ENCODE measurements at places on chromosomes 2 and 18.

DNA sequence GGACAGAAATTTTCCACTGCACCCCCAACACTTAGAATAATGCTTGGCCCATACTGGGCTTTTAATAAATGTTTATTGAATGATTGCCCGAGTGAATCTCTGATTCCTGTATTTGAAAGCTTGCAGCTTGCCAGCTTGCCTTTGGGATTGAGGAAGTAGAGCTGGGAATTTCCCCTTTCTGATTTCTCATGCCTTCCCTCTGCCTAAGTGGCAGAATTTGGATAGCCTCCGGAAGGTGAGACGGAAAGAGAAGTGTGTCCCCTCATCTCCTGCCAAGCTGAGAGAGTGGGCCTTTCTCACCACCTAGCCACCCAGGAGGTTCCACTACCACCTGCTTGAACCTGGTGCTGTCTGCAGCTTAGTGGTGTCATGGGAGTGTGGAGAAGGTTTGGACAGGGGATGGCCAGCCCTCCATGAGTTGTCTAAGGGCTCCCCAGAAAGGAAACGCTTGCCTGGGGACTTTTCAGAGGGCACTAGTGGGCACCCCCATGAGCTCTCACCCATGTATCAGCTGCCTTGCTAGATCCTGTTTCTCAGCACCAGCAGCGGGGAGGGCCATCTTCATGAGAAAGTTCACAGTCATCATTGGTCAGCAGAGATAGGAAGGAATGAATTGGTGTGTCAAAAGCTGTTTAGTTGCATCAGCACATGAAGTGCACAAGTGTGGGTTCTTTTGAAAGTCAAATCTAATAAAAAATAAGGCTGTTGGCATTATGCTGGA, 8.6 kb upstream of the NCOA1 start:
- no peak for DNase-seq

- DNase-seq, result no peak
Observed at GRCh38 chr2:74747411-74748080, 86.4 kb upstream of the HK2 start.

- no peak for DNase-seq
Observed at GRCh38 chr2:233447506-233448219, 93.4 kb downstream of the DGKD start.

DNA sequence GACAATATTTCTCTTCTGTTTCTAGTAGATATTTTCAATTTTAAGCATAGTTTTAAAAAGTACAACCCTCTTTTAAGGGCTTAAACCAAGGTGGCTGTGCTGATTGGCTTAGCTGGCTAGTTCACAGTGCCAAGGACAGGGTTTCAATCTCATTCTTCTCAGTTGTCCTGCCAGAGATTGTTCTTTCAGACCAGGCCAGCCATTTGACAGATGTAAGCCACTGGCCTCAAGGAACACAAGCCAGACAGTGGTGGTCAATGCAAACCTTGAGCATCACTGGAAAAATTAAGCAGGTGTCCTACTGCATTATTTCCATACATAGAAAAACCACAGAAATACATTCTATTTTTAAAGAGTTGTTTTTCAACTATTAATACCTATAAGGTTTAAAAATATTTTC, 5.9 kb downstream of the RNF103 start:
- DNase-seq, result no peak
